Stimulated activated CD4-positive, alpha-beta T cell treated with anti-CD3 and anti-CD28 coated beads, Interleukin-1b, Interleukin-23, amount 100 ng/mL, for 1 hour (primary cell): ENCODE measurements at places on chromosomes 5 and 9.
A peak's percentile ranks its signal among the peaks of the same experiment; 100 is the strongest.

DNA sequence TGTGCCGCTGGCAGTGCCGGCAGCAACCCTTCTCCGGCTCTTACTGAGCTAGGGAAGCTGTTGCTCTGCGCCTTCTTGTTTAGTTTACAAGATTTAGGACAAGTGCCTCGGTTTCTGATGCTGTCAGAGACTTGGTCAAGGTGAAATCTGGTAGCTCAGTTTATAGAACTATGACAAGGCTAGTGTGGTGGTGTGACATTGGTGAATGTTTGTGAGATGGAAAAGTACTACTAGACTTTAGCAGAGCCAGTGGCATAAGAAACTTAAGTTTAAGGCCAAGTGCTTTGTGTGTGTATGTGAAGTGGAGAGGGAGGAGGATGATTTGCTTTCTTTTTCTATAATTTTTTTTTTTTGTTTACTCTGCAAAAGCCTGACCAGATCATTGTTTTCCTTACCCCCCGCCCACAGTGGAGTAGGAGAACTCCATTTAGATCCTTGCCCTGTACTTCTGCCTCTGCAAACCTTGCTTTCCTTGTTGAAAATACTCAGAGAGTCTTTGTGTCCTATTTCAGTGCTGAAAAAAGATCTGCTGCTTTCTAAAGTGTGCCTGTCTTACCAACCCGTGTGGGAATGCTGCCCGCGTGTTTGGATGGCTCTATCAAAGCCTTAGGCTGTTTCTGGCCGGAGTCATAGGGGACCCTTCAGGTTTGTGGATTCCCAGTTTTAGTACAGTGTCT, 75.9 kb downstream of the TRIO start:
- no peak for DNase-seq

DNA sequence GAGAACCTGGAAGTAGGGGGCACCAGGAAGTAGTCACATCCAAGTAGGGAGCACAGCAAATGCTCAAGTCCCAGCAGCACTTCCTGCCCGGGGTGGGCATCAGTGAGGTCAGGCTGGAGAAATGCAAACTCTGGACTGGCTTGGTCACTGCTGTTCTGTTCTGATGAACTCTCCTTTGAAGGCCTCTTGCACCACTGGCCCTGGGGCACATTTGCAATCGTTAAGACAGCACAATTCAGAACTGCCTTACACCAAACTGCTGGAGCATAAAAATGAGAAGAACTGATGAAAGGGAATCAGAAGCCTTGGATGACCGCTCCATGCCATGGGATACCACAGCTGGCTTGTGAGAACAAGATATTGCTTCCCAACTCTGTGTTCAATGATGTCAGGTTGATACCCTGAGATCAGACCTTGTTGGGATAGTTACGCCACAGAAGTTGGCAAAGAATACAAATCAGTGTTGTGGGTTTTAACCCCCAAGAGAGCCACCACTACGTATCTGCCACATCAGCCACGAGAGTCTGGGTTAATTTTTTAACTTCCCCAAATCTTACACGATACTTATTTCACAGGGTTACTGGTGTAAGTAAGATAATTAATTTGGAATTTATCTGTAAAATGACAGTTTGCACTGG, 42.3 kb upstream of the ZSWIM6 start:
- DNase-seq: no peak

GRCh38 chr9:107316795-107317661, 33.9 kb downstream of the RAD23B start:
- no peak for DNase-seq

GRCh38 chr5:138654281-138654867, 79.2 kb upstream of the HSPA9 start:
- peak; percentile 19 for DNase-seq
